Fibroblast of skin of right biceps (primary cell): ENCODE measurements at places on chromosomes 1 and 21.

GRCh38 chr1:27102707-27103468 is 52.0 kb downstream of the SLC9A1 start:
- DNase-seq: peak; percentile 53

- peak; percentile 85 for DNase-seq
These were observed 386.3 kb upstream of the BEND5 start for GRCh38 chr1:49163031-49163430.

GRCh38 chr1:81190003-81190402 is 610.7 kb upstream of the ADGRL2 start:
- DNase-seq: no peak

DNA sequence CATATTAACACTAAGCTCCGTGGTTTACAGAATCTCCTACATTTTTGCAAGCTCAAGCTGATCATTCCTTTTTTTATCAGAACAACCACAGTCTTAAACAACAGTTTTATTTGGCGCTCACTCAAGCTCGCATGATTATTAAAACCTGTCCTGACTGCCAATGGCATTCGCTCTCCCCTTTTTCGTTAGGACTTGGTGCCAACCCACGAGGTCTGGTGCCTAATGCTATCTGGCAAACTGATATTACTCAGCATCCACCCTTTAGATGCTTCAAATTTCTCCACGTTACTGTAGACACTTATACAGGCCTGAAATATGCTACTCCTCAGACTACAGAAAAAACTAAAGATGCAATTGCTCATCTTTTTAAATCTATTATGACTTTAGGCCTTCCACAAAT is 23.0 kb upstream of the ITLN1 start:
- no peak for DNase-seq

DNA sequence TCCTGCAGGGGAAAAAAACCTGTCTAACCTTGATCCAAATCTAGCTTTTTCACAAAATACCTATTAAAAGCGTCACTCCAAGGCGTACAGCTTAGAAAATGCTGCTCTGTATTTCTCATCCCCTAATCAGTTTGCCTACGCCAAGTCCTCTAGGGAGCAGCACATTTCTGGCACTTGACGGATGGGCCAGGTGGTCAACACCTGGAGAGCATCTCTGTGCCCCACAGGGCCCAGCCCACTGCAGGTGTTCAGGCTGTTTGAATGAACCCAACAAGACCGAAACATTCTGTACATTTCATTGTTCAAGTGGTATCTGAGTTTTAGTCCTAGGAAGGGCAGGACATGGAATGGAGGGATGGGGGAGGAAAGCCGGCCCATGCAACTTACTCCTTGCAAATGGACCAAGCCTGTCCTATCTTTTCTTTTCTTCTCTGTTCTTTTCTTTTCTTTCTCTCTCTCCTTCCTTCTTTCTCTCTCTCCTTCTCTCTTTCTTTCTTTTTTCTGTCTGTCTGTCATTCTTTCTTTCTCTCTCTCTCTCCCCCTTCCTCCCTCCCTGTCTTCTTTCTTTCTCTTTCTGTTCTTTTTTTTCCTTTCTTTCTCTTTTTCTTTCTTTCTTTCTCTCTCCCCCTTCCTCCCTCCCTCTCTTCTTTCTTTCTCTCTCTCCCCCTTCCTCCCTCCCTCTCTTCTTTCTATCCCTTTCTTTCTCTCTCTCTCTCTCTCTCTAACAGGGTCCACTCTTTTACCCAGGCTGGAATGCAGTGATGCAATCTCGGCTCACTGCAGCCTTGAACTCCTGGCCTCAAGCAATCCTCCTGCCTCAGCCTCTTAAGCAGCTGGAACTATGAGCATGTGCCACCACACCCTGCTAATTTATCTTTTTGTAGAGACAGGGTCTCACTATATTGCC is 29.1 kb downstream of the IGFN1 start:
- no peak for DNase-seq

- no peak for DNase-seq
These were observed 37.1 kb upstream of the CAP1 start for GRCh38 chr1:40003156-40004093.

DNA sequence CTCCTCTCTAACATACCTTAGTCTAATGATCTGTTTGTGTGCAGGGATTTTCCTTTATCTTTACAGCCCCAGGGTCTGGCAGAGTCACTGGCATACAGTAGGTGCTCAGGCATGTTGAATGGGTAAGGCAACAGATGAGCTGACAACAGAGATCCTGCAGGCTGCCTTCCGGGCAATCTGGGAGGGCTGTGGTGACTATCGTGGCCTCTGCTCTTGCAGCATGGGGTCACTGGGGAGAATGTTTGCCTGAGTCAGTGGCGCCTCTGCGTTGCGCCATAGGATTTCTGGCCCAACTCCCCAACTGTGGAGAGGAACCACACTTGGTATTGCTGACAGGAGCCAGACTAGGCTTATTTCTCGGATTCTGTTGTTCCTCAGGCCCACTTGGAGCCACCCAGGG is 93.8 kb downstream of the LAMC2 start:
- DNase-seq: peak; percentile 83

DNA sequence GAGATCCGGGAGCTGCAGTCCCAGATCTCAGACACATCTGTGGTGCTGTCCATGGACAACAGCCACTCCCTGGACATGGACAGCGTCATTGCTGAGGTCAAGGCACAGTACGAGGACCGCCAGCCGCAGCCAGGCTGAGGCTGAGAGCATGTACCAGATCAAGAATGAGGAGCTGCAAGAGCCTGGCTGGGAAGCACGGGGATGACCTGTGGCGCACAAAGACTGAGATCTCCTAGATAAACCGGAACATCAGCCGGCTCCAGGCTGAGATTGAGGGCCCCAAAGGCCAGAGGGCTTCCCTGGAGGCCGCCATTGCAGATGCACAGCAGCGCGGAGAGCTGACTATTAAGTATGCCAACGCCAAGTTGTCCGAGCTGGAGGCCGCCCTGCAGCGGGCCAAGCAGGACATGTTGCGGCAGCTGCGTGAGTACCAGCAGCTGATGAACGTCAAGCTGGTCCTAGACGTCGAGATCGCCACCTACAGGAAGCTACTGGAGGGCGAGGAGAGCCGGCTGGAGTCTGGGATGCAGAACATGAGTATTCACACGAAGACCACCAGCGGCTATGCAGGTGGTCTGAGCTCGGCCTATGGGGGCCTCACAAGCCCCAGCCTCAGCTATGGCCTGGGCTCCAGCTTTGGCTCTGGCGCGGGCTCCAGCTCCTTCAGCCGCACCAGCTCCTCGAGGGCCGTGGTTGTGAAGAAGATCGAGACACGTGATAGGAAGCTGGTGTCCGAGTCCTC is 25.5 kb downstream of the ETV3L start:
- peak; percentile 54 for DNase-seq

DNA sequence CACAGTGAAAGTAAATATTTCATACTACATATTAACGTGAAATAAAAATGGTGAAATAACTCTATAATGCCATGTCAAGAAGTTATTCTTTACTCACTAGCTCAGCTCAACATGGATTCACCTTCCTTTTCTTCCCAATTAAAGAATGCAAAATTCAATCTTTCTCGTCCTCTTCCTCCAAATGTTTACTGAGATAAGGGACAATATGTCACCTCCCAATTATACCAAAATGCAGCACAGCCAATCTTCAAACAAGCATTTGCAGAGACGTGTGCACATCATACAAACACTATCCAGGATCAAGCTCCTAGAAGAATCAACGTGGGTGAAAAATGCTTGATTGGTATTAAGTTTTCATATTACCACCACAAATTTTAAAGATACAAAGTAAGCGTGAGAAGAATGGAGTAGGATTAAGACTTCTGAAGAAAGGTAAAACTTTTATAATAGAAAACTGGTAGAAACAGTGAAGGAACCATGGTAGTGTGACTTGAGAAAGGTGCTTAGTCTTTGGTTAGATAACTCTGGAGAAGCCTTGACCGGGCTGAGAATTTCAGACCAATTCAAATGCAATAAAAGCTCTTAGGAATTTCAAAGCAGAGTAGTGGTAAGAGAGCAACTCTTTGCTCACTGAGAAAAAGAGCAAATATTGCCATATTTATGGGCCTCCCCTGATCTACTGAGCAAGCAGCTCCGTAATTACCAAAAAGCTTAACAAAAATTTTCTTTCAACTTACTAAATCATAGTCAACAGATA is 7.2 kb downstream of the PTP4A2 start:
- DNase-seq: no peak

DNA sequence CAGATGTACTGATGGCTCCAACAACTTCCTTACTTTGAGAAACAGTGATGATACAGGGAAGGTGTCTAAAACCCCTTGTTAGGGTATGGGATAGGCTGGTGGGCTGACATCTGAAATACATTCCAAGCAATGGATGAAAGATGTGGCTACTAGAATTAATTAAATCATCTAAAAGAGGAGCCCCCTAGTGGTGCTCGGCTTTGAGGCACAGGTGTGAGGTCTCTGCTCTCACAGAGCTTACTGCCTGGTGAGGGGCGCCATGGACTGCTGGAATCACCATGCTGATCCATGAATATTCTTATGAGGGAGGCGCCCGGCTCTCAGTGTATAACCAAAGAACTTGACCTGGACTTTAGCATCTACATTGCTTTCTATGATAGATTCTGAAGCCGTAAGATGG is 48.5 kb downstream of the GNG4 start:
- DNase-seq: no peak

DNA sequence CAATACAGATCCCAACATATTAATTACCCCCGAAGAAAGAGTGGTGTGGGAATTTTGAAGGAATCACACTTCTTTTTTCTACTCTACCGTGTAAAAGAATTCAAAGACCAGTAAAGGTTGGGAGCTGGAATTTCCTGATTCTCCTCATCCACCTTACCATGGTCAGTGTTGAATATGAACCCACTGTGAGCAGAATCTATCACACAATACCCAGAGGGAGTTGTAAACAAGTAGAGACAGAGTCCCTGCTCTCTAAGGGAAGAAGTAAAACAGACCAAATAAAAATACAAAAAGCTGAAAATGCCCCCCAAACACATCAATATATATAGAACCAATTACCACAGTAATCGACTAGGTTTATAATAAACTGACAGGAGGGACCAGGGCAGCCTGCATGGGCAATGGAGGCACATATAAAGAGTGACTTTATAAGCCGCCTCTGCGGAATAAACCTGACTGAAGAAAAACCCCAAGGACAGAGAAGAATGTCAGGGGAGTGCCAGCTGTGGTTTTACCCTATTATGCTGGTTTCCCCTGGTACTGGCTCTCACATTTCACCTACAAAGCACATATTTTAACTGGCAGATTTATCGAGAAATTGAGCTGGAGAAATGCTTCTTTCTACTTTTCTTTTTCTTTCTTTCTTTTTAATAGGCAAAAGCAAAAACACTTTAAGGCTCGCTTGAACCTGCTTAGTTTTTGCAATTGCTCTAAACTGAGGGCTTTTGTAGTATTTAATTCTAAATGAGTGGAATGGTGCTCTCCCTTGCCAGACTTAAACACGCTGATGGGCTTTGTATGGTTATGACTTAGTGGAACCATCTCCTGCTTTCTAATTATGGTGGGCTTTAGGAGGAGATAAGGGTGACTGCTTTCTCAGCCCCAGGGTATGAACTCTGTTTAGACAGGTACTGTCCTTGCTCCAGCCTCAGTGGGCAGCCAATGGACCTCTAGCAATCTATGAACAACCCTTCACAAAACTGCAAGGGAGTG is 244.8 kb downstream of the ASTN1 start:
- no peak for DNase-seq

- no peak for DNase-seq
These were observed 10.0 kb downstream of the MAP3K21 start for GRCh38 chr1:233337505-233337904.

- DNase-seq: no peak
These were observed 60.7 kb downstream of the KIF1B start for GRCh38 chr1:10271090-10271489.

DNA sequence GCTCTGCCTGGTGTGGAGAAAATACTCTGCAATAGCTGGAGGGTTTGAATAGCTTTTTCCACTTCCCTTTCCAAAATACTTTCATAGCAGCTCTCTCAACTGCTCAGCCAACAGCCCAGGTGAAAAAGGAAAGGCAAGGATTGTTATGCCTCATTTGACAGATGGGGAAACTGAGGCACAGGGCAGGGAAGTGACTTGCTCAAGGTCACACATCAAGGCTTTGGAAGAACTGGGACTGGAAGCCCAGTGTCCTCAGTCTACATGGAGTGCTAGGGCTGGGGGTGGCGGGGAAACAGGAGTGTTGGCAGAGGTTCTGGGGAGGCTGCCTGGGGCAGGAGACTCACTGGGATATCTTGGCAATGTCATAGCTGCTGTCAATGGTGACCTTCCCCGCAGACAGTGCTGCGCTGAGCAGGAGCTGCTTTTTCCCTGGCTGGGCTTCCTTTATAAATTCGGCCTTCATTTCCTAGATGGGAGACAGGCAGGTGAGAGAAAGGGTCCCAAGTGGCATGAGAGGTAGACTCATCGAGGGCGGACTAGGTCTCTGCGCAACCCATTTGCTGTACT is 4.0 kb downstream of the CHI3L1 start:
- DNase-seq: no peak

GRCh38 chr21:33374450-33375096 is 28.6 kb upstream of the IFNGR2 start:
- DNase-seq: peak; percentile 63

DNA sequence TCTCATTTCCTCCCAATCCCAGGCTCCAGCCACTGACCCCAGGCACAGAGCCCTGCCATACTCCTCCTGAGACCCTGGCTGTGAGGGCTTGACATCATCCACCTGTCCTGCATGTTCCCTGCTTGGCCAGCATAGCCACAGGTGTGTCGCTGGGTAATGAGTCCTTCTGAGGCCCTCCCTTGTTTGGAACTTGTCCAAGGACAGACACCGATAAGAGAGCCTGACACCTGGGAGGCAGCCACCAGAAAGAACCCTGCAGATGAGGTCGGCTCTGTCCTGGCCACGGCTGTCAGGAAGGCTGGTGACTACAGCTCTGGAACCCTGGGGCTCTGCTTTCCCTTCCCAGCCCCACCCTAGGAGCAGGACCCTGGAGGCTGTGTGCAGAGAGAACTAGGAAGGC is 34.6 kb downstream of the TMEM63A start:
- DNase-seq: no peak

DNA sequence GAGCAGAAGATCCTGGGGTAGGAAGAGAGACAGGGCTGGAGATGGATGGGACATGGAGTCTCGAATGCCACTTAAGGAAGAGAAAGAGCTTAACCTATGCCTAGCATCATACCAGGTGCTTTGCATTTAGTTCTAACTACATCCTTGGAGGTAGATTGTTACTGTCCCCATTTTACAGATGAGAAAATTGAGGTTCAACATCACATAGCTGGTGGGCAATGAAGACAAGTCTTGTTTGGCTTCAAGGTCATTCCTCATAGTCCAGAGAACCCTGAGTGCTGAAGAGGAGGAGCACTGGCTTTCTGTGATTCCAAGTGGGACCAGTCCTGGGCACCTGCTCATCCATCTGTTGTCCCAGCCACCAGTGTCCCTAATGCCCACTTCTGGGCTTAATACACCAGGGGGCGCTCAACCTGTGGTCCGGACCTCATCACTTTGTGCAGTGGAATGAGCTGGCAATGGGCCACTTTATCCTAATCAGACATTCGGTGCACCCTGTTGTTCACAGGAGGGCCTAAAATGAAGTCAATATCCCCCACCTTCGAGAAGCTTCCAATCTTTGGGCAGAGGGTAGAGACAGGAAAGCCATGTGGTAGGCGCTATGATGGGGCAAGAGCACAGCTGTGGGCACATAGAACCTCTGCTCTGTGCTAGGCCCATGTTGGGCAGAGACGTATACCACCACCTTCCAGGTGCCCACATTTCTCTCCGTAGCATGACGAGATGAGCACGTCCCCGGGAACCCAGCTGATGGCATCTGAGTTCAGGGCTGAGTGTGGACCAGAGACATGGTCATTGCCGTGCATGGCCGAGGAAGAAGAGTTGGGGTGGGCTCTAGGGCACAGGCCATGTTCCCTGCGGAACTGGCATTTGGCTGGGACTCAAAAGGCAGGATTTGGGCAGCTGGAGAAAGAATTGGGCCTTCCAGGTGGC is 9.2 kb downstream of the RPS6KA1 start:
- peak; percentile 55 for DNase-seq

GRCh38 chr1:54984131-54984842 is 3.9 kb downstream of the TMEM61 start:
- no peak for DNase-seq
